Esophagus mucosa (tissue), 1 donor: ENCODE measurements at places on chromosomes 5 and 9.

GRCh38 chr5:89106480-89106879 is 223.5 kb upstream of the MEF2C start:
- no peak for ATAC-seq

DNA sequence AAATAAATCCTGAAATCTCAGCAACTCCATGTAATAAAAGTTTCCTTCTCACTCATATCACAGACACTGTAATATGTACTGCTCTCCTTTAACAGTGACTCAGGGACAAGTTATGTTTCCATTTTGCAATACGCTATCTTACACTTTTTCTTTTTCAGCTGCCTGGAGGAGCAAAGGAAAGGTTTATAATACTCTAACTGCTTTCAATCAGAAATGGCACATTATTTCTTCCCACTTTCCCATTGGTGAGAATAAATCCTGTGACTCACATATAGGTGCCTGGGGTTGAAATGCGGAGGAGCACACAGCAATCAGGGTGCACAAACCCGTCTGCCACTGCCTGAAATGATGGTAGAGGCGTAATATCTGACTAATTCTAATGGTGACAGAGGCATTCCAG is 186.6 kb downstream of the HINT1 start:
- ATAC-seq = peak; percentile 81

- ATAC-seq = no peak
Measured at GRCh38 chr9:133114886-133115603, 6.0 kb downstream of the RALGDS start.

GRCh38 chr5:11510889-11511288 is 393.4 kb downstream of the CTNND2 start:
- no peak for ATAC-seq

DNA sequence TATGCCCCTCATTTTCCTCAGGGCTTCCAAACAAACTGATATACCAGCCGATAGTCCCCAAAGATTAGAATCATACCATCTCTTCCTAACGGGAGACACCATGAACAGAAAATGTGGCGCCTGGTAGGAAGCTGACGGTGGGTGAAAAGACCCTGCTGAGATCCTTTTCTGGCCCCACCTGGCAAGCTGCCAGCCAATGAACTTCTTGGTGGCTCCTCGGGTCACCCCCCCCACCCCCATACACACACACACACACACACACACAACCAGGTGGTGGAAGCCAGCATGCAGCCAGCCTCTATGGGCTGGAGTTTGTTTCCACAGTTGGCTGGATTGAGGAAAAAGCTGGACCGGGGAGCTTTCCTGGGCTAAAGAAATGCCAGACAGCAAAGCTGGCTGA is 4.8 kb upstream of the CCIN start:
- no peak for ATAC-seq

GRCh38 chr5:59683311-59683710 is 210.2 kb downstream of the PDE4D start:
- no peak for ATAC-seq

GRCh38 chr9:5450359-5451091 is at the start of gene CD274:
TSS of gene CD274 (plus strand) at chr9:5450542. CDS start at chr9:5456114, 5,572 bp downstream.
- peak; percentile 93 for ATAC-seq

GRCh38 chr5:128551476-128551875 is 13.4 kb upstream of the FBN2 start:
- ATAC-seq = no peak

- no peak for ATAC-seq
Measured at GRCh38 chr9:76032038-76032796, 141.7 kb downstream of the PCSK5 start.

DNA sequence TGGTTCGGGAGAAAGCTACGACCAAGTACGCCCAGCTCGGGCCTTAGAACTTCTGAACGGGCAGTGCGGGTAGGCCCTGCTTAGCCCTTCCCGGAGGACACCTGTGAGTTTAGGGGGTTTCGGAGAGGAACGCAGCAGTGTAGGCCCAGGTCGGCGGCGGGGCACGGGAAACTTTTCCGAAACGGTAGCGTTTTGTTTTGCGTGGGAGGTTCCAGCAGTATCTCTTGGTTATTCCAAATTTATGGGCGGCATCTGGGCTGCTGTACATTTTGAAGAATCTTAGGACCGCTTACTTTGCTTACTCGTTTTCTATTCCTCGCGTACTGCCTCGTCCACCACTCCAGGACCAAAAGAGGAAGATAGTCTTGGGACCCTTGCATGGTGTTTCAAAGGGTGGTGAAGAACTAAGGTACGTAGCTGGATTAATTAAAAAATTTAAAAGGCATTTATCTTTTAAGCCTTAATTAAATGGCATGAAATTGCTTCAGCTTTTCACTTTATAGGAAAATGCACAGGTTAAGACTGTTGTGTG is 492 bp downstream of the TENT2 start:
- peak; percentile 17 for ATAC-seq

DNA sequence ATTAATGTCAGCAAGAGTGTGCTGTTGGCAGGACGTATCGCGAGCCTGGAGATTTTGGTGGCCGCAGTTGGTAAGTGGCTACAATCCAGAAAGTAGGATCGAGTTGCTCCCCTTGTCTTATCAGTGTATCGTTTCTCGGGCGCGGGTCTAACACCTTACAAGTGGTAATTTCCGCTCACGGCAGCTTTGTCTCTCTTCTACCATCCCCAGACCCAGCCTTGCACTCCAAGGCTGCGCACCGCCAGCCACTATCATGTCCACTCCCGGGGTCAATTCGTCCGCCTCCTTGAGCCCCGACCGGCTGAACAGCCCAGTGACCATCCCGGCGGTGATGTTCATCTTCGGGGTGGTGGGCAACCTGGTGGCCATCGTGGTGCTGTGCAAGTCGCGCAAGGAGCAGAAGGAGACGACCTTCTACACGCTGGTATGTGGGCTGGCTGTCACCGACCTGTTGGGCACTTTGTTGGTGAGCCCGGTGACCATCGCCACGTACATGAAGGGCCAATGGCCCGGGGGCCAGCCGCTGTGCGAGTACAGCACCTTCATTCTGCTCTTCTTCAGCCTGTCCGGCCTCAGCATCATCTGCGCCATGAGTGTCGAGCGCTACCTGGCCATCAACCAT is 1.1 kb downstream of the PTGER4 start:
- ATAC-seq = no peak

DNA sequence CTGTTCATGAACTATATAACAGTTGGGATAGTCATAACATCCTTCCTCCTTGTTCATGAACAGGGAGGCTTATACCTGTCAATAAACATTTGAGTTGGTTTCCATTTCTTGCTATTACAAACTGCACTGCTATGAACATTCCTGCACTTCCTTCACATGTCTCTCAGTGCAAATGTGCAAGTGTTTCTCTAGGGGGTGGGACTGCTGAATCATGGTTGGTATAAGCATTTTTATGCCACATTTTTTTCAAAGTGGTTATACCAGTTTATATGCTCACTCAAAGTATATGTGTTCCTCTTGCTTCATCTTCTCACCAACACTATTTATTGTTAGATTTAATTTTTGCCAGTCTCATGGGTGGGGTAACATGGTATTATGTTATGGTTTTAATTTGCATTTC is 25.8 kb upstream of the TPD52L3 start:
- peak; percentile 99 for ATAC-seq

DNA sequence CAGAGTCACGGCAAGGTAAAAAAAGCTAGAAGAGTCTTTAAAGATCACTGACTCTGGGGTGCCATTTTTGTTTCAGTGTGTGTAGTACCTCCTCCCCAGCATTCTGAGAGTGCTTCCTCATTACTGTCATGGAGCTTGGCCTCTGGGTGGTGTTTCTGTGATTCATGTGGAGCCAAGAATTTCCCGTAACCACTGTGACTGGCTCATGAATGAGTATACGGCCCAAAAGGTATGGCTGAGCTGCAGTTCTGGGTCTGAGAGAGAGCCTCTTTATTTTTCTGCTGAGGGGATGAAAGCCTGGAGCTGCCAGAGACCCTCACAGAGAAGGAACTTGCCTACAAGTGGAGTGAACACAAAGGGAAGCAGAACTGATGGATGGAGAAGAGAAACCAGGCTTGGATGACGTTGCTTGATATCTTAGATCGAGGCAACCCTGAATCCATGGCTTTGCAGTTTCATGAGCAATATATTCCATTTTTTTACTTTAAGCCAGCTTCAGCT is 85.6 kb downstream of the PTTG1 start:
- peak; percentile 60 for ATAC-seq

- ATAC-seq = no peak
Measured at GRCh38 chr9:69891696-69892095, 71.1 kb downstream of the CFAP95 start.

DNA sequence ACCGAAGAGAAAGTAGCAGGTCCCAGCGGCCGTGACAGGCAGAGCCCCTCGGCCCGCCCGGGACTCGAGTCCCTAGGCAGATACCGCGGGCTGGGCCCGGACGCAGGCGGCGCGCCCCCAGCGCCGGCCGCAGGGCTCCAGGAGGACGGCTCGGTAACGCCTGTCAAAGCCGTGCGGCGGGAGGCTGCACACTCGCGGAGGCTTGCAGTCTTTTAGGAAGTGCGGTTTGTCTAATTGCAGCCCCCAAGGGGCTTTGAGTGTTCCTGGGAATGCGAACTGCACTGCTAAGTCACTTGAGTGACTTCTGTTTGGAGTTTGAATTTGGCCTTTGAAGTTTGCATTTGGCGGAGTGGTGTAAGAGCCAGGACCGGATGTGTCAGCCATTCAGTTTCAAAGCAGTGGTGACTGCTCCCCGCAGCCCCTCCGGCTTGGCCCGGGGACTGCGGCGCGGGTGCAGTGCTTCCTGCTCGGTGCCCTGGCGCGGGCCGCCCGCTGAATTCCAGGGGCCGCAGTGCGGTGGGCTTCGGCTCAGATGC is 1.3 kb downstream of the MAP3K1 start:
- peak; percentile 39 for ATAC-seq

GRCh38 chr9:21316860-21317259 is 11.7 kb upstream of the IFNA5 start:
- ATAC-seq = no peak

DNA sequence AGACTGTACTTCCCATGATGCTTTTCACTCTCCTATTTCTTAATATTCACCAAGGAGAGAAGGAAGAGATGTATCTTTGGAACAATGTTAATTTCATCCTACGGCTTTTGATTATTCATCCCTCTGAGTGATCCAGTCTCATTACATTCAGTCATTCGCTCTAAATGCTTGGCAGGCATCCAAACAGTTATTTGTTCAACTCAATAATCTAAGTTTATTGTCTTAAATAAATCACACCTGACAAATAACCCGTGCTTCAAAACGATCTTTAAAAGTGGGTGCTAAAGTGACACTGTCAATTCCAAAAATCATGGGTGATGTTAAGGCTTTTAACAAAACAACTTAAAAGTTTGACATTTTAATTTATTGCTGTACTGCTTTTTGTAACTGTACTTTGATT is 233.1 kb downstream of the RASEF start:
- ATAC-seq = no peak

GRCh38 chr9:121662359-121662758 is 10.9 kb downstream of the DAB2IP start:
- no peak for ATAC-seq
